ENCODE measurements at places on chromosomes 13 and 19.

DNA sequence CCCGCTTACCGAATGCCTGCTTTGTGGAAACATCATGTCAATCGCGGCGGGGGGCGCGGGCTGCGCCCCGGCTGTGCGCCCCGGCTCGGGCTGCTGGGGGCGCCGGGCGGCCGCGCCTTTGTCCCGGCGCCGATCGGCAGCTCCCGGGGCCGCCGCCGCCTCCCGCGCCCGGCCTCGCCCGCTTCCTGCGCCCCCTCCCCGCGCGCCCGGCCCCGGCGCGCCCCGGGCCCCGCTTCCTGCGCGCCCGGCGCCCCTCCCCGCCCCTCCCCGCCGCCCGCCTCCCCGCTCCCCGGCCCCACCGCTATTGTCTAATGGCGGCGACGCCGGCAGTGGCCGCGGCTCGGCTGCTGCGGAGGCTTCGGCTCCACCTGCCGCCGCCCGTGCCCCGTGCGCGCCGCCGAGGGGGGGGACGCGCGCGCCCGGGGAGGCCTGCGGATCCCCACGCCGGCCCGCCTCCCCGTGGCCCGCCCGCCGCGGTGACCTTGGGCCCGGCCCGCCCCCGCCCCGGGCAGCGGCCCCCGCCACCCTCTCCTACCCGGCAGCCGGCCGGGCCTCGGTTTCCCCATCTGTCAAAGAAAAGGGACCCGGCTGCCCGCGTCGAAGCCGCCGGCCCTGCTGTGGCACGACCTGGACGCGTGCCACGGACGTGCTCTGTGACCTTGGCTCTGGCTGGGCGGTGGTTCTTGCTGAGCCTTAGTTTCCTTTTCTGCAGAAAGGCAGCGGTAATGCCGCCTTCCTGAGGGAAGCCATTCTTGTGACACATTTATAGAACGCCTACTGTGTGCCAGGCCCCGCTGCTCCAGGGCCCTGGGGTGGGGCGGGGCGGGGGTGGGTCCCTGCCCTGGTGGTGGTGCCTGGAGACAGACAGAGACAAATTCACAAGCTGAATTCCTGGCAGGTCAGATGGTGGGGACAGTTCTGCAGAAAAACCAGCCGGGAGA lies at the start of gene TLE5:
Gene TLE5 (minus strand): TSS at position 331 of the 941 bp plus-strand sequence. CDS start 295 bp downstream, at position 36.
- DNase-seq, result peak; percentile 62

DNA sequence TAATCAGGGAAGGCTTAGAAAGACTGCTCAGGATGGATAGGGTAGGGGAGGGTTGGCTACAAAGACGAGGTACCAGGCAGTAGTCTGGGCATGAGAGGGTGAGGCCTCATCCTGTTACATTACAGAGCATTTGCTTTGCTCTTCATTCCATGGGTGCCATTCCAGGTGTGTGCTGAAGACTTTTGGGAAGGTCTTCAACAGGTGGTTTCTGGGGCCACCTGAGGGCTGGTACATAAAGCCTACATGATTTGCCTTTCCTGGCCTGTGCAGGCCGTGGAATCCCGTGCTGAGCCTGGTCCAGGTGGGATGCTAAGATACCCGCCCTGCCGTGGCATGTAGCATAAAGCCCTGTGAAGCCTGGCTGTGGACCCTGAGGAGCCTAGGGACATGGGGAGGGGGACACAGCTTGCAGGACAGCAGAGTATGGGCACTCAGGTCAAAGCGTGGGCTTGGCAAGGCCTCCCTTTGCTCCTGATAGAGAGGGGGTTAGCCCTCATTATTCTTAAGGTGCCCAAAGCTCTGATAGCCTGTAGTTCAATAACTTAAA lies 55.6 kb upstream of the ZNF536 start:
- no peak for DNase-seq

DNA sequence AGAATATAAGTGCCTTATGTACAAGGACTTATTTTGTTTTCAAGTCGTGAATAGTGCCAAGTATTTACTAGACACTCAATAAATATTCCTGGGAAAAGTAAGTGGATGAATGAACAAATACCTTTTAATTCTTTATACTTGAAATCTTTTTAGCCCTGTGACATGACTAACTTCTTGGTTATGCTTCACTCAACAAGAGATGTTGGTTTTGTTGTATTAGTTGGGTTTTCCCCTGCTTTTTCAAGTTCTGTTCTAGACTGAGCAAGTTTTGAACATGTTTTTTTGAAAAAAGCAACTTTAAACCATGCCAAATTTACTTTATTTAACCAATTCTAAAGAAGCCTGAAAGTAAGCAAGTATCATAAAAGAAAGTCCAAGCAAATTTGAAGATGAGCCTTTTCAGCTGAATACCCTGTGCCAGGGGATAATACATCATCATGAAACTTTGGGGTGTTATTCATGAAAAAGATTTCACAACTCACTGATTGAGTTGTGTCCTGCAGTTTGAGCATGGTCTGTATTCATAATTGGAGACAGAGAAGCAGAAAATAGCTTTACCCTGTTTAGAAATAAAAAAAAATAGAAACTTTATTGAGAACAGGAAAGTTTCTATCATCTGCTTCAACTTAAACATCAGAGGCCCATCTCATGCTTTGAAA lies 11.1 kb downstream of the LMO7 start:
- DNase-seq, result no peak

DNA sequence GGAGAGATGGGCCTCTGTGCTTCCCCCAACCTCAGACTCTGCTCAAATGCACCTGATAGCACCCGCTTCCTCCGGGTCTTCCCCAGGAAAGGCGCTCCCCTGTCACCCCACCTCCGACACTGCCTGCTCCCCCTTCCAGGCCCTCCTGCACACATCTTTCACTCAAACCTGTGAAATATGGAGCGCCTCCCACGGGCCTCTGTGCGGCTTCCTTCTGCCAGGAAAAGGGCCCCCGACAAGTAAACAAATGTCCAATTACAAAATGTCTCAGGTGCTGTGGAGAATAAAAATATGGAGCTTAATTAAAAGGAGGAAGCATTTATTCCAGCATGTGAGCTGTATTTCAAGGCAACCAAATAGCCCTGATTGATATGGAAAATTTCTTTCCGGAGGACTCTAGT lies 15.6 kb upstream of the CCNE1 start:
- DNase-seq, result no peak

GRCh38 chr19:6654347-6655310 lies 15.3 kb downstream of the TNFSF14 start:
- peak; percentile 50 for DNase-seq

DNA sequence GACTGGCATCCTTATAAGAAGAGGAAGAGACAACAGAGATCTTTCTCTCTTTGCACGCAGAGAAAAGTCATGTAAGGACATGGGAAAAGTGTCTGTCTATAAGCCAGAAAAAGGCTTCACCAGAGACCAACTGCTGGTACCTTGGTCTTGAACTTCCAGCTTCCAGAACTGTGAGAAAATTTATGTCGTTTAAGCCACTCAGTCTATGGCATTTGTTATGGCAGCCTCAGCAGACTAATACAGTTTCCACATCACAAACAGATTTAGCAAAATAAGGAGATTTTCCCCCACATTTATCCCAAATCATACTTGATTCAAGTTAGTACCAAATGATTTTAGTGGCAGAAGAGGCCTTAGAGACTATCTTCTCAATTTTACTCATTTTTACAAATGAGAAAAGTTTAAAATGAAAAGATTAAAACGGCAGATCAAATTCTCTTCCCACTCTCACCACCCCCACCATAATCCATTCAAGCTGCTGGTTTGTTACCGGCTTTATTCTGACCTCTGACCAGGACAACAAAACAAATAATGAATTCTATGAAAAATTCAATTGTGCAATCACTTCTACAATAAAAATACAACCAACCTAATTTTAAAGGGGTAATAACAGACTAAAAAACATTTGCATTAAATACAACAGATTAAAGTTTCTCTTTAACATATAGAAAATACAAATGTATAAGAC lies 316.3 kb downstream of the TBC1D4 start:
- no peak for DNase-seq

Measured in activated CD4-positive, alpha-beta T cell treated with anti-CD3 and anti-CD28 coated beads, Interleukin-2, amount 50 U/mL, for 4 hours (primary cell).